GM06990 (cell line): ENCODE measurements at places on chromosomes 4 and X.

GRCh38 chr4:159937595-159937994, 834.7 kb downstream of the RAPGEF2 start:
- no peak for DNase-seq

DNA sequence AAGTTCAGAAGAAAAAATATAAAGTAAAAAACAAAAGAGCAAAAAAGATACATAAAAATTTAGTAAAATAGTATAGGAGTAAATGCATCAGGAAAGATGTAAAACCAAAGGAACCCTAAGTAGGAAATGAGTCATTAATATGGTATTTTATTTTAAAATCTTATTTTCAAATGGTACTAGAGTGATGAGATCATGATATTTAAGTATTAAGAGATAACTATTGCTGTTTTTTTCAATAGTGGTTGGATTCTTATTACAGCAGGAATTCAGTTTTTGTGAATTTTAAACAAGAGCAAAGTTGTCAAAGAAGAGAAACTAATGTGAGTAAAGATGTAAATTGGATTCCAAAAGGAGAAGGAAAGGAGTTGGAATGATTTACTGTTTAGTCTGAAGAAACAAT, 20.0 kb downstream of the EMCN start:
- no peak for DNase-seq

DNA sequence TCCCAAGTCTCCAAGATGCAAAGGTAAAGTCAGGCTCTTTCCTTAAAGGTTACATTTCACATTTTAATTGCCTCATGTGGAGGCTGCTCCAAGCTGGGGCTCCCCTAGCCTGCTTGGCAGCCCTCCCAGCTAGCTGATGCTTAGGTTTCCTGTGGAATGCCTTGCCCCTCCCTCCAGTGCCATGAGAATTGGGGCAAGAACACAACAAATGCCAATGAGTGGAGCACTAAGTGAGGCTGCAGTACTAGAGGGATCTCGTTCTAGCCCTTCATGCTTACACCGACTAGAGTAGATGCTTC, 597.7 kb downstream of the MID1IP1 start:
- DNase-seq: no peak

DNA sequence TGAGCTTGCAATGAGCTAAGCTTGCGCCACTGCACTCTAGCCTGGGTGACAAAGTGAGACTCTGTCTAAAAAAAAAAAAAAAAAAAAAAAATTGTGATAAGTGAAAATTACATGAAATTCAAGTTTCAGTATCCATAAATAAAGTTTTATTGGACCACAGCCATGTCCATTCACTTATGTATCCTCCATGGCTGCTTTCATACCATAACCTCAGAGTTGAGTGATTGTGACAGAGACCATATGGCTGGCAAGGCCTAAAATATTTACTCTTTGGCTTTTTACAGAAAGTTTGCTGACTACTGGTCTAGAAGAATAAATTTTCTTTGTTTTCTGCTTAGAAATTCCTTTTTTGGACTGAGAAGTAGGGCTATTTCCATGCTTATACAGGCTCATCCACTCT, 11.8 kb upstream of the SHISA3 start:
- no peak for DNase-seq

DNA sequence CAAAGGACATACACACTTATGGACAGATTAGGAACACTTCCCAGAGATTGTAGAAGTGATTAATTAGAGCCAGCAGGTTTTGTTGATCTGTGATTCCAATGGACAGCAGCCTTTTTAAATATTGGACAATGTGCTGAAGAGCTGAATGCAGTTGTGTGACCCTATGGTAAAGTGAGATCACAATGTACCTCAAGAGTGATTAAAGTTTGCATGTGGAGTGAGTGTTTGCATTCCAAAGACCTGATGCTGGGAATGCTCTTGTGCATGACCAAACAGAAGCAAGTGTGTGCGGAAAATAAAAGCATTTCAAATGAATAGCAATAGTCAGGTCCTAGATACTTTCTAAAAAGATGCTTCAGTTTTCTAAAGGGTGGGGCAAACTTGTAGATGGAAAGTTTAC, 154.1 kb downstream of the BANK1 start:
- DNase-seq: no peak

DNA sequence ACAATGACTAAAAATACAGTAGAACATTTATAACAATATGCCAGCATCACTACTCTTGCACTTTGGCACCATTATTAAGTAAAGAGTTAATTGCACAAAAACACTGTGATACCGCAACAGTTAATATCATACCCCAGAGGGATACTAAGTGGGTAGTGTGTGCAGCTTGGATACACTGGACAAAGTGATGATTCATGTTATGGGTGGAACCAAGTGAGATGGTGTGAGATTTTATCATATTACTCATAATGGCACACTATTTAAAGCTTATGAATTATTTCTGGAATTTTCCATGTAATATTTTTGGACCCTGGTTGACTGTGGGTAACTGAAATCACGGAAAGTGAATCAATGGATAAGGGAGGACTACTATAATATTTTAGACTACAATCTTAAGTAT, 265.3 kb downstream of the PCDH18 start:
- DNase-seq: no peak

DNA sequence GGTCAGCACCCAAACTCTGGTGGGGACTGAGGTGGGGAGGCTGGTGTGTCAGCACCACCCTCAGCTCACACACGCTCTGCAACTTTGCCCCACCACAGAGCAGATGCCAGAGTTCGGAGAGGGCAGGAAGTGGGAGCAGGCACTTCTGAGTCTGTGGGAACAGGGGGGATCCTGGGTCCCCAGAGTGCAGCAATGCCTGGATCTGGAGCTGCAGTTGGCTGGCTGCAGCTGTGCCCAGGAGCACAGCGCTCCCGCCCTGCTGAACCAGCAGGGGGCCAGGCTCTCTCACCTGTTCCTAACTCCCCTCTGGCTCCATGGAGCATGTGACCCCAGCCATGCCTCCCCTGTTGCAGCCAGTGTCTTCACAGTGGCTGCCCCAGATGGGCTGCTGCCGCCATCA, 252.4 kb downstream of the SPOCK3 start:
- no peak for DNase-seq

DNA sequence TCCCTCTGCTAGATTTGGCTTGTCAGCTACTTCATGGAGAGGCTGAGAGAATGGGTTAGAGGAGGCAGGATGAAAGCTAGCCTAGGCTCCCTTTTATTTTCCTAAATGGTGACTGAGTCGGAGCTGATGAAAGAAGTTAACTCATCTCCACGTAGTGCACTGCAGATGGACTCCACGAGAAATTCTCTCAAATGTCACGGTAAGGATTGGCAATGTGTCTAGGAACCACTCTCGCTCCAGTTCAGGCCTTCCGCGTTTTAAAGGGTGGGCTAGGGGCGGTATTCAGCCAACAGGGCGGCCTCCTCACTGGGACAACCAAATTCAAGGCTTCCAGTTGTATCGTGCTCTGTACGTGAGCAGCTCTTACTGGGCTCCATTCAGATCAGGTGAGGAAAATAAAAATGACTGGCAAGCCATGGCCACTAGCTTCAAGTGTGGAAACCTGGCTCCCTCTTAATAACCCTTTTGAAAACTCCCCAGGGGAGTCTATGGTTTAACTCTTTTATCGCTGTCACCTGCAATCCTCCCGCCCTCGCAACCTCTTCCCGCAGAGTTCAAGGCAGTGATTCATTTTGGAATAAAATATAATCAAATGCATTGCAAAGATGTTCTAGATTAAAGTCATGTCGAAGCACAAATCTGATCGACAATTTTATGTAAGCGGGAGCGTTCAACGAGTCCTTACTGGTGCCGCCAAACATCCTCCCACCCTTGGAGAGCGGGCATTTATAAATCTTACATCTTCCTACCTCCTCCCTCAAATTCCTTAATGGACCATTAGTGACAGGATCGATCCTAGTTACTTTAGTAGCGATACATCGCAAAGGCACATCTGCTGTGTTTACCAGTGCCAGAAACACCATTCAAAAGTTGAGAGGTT, 1.2 kb downstream of the SPOCK3 start:
- no peak for DNase-seq

- DNase-seq: no peak
Observed at GRCh38 chrX:63747331-63747730, 37.7 kb downstream of the ARHGEF9 start.

GRCh38 chr4:96991083-96991482, 1151.2 kb downstream of the PDHA2 start:
- DNase-seq: no peak

DNA sequence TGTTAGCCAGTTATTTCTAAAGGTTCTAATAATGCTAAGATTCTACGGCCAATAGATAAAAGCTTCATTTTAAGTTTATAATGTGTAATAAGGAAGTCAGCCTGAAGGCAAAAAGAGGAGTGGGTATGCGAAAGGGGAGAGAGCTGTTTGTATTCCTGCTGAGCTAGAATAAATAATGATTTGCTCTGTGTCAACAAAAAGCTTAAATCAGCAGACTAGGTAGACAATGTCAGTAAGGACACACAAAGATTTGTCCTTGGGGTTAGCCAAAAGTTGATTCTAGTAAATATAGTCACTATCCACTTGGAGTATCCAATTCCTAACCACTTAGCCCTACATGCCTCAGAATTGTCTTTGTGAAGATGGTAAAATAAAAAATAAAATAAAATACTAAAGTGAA, 90.3 kb upstream of the GRIA3 start:
- no peak for DNase-seq

GRCh38 chrX:42869659-42870476, 91.9 kb upstream of the PPP1R2C start:
- peak; percentile 57 for DNase-seq

GRCh38 chrX:34275699-34276098, 143.6 kb upstream of the FAM47A start:
- no peak for DNase-seq
